ENCODE measurements at places on chromosomes 7 and 10.

DNA sequence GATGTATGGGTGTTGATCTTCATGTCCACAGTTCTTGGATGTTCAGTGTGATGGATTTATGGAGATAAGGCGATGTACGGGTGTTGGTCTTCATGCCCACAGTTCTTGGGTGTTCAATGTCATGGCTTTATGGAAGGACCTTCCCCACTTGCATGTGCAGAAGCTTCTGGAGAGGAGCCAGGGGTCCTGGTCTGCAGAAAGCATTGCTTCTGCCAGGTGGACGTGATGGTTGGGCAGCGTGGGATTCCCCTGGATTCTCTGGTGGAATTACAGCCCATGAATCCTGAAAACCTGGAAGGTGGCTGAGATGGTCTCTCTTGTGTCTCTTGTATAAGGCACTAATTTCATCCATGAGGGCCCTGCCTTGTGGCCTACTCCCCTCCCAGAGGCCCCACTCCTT is 183.7 kb upstream of the TCERG1L start:
- DNase-seq: no peak

GRCh38 chr7:136066304-136067143 is 89.4 kb upstream of the MTPN start:
- no peak for DNase-seq

DNA sequence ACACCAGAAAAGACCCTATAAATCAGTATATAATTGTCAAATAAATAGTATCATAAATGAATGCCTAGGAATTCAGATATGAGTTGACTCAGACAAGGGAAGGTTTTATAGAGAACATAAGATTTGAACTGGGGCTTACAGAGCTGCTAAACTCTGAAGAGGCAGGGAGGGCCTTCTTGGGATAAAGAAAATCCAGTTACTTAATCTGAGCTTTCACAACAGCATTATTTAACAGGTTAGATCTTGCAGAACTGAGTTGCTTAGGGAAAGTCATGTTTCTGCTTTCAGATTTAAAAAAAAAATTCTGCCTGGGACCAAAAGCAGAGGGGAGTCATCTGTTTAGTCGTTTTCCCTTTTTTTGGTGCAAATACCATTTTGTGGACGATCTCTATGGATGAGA is 594.8 kb upstream of the FZD8 start:
- no peak for DNase-seq

DNA sequence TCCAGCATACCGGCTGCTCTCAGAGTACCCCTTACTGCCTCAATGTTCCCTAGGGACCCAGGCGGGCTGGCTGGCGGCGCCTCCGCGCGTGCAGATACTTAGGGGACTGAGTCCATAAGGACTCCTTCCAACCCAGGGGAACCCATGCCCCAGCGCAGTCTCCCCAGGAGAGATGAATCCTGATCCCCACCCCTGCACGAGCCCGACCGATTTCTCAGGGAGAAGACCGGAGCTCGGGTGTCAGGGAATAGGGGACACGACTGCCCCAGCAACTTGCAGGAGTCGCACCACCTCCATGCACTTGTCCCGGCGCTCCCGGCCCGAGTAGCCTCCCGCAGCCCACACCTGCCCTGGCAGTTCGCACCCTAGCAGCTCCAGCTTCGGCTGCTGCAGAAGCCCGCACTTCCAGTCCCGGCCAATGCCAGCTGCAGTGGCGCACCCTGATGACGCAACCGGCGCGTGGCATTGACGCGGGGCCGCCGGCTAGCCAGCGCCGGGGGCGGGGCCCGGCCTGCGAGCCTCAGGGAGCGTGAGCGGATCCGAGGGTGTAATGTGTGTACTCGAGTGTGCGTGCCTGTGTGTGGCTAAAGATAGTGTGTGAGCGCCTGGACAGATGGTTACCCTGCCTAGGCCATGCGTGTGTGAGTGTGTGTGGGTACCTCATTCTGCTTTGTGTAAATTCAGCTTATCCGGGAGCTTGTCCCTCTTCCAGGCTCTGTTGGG is at the start of gene GPAM:
Gene GPAM, minus strand, starts transcription at position 437 of the 723 bp plus-strand sequence. CDS start 1,981 bp downstream, outside the sequence.
- peak; percentile 29 for DNase-seq

- no peak for DNase-seq
Measured at GRCh38 chr7:130662426-130662825, 6.1 kb downstream of the COPG2 start.

DNA sequence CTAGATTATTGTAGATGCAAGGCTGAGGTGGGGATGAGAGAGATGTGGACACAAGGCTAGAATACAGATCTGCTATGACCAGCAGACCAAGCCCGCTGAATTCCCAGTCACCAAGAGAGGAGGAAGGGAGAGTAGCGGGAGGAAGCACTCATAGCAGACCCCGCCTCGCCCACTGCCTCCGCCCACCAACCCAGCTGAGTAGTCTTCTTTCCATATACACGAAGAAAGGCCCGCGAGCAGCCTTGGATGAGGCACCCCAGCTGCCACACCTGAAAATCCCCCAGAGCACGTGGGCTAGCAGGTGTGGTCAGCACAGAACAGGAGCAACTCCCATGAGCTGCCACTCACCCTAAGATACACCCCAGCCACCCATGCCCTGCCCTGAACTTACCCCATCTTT is 7.9 kb upstream of the H2BK1 start:
- no peak for DNase-seq
